Stimulated activated CD4-positive, alpha-beta T cell treated with anti-CD3 and anti-CD28 coated beads, Interleukin-1b, Interleukin-23, amount 100 ng/mL, for 1 hour (primary cell): ENCODE measurements at places on chromosomes 4 and X.

DNA sequence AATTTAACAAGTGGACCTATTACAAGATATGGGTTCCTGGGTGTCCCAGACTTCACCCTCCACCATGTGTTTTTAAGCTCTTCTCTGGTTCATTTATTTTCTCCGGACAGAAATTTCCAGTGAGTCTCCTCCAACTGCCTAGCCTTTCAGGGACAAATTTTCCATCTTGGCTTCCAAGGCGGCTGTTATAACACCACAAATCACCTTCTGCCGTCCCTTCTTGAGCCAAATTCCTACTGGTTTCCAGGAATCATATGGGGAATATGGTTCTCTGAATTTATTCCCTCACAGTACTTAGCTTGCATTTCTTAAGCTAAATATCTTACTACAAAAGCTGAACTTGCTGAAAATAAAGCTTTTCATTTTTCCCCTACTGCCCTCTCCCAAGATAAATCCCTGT, 18.8 kb downstream of the NEXMIF start:
- no peak for DNase-seq

- no peak for DNase-seq
Measured at GRCh38 chr4:38161208-38162113, 201.3 kb downstream of the PTTG2 start.

DNA sequence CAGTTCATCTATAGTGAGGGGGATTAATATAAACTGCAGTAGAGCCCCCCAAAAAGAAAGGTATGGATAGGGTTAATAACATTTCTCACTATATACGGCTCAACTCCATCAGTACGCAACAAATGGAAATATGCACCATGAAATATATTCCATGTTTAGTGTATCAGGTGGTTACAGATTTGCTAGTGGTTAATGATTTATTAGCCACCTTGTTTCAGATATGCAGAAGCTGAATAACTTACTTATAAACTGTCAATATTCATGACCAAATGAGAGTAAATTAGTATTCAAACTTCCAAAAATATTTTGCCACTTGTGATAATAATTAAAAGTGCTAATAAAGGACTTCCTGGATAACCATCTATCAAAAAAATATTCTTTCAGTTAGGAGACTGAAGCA, 14.8 kb downstream of the AMTN start:
- no peak for DNase-seq

- DNase-seq: no peak
Measured at GRCh38 chr4:29058531-29058930, 1661.6 kb upstream of the PCDH7 start.

GRCh38 chr4:22389240-22389870, 126.5 kb downstream of the ADGRA3 start:
- no peak for DNase-seq

DNA sequence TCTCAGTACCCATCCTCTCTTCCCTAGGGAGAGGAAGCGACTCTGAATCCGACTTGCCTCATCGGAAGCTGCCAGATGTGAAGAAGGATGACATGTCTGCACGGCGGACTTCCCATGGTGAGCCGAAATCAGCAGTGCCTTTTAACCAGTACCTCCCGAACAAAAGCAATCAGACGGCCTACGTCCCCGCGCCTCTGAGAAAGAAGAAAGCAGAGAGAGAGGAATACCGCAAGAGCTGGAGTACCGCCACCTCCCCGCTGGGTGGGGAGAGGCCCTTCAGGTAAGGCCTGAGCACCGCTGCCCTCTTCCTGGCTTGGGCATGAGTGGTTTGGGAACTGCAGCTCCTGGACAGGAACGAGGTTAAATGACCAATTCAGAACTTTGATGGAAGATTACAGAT, 81.2 kb downstream of the LIMCH1 start:
- DNase-seq: no peak
